ENCODE measurements at places on chromosomes 2 and 18. TPM values are rescaled to one million over a fixed set of nuclear protein-coding genes. Genes with fewer than 3 reads are reported as not detected.

DNA sequence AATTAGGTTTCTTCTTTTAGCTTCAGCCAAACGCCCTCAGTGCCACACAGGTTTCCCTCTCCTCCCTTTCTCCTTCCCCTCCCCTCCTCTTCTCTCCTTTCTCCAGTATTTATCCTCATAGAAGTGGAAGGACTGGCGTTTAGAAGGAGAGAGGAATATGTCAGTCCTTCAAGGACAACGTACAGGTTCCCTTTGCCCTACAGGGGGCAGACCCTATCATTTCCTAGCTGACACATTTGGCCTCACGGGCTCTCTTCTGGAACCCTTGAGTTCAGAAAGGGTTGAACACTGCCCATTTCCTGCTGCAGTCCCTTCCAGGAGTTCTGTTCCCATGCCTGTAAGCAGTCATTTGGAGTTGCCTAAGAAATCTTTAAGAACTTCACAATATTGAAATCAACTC is 46.1 kb downstream of the CDCA7 start:
- DNase-seq: no peak

GRCh38 chr2:26401739-26402541 is at the start of gene DRC1:
TSS of gene DRC1 (plus strand) at chr2:26401920. CDS start at chr2:26401990, 70 bp downstream.
- peak; percentile 16 for DNase-seq

- DNase-seq: no peak
These were observed 155.5 kb downstream of the ANKRD36C start for GRCh38 chr2:95836151-95836550.

DNA sequence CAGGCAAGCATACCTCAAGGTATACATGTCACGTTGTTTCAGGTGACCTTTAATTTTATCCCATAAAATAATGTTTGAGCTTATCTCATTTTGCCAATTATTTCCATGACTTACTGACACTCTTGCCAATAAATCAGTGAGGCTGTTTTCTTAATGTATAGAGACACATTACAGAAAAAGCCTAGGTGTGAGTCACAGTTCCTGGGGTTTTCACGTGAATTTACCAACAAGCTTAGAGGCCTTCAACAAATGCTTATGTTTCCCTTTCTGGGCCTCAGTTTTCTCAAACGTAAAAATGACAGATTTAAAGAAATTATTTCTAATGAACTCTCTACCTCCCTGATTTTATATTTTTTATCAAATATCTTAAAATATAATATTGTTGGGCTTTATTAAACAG is 517.5 kb upstream of the SPHKAP start:
- DNase-seq: no peak

DNA sequence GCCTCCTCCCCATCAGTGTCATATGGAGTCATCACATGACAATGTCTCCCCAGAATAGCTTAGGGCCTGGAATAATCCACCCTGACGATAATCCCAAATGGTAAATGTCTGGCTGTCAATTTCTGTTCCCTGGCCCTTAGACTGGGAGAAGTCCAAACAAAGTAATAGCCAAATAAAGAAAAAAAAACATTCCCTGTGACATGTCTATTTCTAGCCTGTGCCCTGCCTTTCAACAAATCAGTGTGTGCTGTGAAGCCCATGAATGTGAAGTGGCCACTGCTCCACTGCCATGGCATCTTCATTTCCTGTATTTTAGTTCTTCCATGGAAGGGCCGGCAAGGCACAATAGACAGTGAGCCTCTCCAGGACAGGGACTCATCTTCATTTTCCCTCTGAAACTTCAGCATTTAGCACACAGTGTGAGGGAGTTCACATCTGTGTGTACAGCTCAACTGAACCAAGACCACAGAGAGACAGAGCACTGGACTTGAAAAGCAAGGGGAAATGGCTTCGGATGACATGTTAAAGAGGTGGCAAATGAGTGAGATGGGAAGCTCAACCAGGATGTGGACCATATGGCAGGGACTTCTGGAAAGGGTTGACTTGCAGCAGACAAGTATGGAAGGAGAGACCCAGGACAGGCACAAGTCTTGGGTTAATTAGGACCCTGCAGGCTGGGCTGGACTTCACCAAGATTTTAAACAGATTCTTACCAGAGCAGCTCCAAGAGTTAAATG is 140.0 kb downstream of the ANTXR1 start:
- DNase-seq: no peak

- no peak for DNase-seq
These were observed 13.1 kb downstream of the PIEZO2 start for GRCh38 chr18:11136241-11136640.

- DNase-seq: no peak
These were observed 15.8 kb upstream of the IL1RL1 start for GRCh38 chr2:102295566-102295965.

- DNase-seq: no peak
These were observed 292.7 kb downstream of the RNF144A start for GRCh38 chr2:7209757-7210555.

GRCh38 chr2:196980001-196980400 is 53.5 kb upstream of the PGAP1 start:
- DNase-seq: no peak

GRCh38 chr2:118529908-118530599 is 317.4 kb downstream of the EN1 start:
- no peak for DNase-seq

DNA sequence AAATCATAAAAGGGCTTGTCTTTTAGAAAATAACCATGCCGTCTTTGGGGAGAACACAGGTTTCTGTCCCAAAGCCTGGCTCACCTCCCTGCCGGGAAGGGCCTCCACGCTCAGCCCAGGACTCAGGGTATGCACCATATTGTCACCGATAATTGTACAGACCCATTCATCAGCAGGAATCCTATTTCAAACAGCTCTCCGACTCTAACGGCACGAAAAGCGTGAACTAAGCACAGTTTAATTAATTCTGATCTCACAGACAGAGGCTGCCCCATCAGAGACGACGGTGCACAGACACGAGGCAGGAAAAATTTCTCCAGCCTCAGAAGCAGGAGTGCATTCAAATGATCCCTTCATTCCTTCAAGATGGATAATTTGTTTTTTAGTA is 276.2 kb downstream of the MYCN start:
- DNase-seq: no peak

- no peak for DNase-seq
These were observed 25.5 kb downstream of the B4GALT6 start for GRCh38 chr18:31658670-31659575.

GRCh38 chr18:34224423-34225217 is at the start of gene NOL4:
TSS of gene NOL4 (minus strand) at chr18:34224913. CDS start at chr18:34223253, 1,660 bp downstream.
- no peak for DNase-seq

- DNase-seq: no peak
These were observed 119.7 kb upstream of the XIRP2 start for GRCh38 chr2:166768393-166769123.

DNA sequence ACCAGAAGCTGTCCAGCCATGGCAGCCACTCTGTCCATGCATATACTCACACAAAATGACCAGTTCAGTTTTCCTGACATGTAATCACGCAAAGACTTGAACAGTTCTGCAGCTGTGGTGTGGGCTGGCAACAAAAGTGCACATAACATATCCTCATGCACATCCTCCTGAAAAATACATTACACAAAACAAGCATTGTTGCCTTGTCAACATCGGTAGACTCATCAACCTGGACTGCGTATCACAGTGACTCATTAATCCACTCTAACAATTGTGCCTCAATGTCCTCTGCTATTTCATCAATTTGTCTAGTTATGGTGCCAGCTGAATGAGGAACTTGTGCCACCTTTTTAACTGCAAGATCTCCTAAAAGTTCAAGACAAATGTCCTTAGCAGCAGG is 19.5 kb downstream of the RBKS start:
- DNase-seq: no peak

DNA sequence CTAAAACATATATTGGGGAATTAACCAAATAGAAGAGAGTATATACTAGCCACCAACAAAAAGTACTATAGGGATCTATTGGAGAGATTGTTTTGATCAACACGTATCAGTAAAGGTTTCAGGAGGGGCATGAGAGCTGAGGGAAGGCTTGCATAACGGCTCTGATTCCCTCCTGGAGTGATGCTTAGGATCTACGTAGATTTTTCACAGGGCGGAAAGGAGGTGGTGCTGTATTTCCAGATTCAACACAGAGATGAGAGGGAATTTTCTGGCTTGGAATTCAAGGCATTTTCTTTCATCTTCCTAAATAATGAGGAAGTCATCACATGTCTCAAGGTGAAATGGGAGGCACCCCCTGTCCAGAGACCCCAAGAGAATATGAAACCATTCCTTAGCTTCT is 443.8 kb downstream of the CMPK2 start:
- DNase-seq: no peak

DNA sequence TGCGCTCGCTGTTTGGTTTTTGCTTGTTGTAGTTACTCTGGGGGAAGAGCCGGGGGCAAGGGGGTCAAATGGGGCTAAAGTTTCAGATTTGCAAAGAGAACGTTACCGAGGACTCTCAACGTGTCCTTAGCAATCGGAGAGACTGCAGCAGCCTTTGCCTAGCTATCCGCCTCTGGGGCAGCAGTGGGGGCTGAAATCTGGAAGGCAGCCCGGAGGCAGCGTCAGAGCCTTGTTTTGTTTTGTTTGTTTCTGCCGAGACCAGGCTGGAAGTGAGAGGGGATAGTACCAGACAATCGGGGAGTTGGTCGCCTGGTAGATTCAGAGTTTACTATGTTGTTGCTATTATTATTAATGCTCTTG is 1.2 kb downstream of the CDH20 start:
- no peak for DNase-seq

- DNase-seq: no peak
These were observed 143.6 kb upstream of the MAP3K20 start for GRCh38 chr2:172931918-172932520.

DNA sequence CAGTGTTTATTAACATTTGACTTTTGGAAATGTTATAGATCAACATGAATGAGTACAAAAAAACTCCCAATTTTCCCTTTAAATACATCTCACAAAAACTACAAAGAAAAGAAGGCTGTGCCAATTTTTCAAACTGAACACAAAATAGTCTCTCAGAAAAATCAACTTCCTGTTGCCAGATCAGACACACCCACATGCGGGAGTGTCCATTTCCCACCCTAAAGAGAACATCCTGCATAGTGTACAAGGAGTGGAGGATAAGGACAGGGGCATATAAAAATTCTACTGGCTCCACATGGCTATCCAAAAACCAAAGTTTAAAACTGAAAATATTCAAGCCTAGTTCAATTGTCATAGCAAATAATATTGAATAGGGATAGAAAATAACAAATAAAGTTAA is 165.3 kb downstream of the ATAD2B start:
- no peak for DNase-seq

- no peak for DNase-seq
These were observed 328.7 kb downstream of the NR4A2 start for GRCh38 chr2:156003780-156004179.

- peak; percentile 52 for DNase-seq
These were observed 20.2 kb downstream of the TWIST2 start for GRCh38 chr2:238868067-238868524.

- no peak for DNase-seq
These were observed 286.5 kb upstream of the SYT4 start for GRCh38 chr18:43563780-43564179.

Gene AQP12A
- total RNA-seq: not detected

Gene ALPG
- total RNA-seq: not detected

Gene TCF7L1
- total RNA-seq: 8.8 TPM

Gene SLC23A3
- total RNA-seq: 1.4 TPM

Gene CRYBA2
- total RNA-seq: not detected
